Type B pancreatic cell (in vitro differentiated cells): ENCODE measurements at places on chromosomes 12 and 14. TPM values are rescaled to one million over a fixed set of nuclear protein-coding genes. Genes with fewer than 3 reads are reported as not detected.

TAS2R9 gene
- total RNA-seq = not detected in 2 replicates

PTHLH gene
- total RNA-seq = 6.3 and 38.1 TPM in 2 replicates

RBP5 gene
- total RNA-seq = 1.0 and 1.2 TPM in 2 replicates

OR6C2 gene
- not detected in 2 replicates for total RNA-seq

CLEC2A gene
- not detected in 2 replicates for total RNA-seq

SMAGP gene
- 35.5 and 80.7 TPM in 2 replicates for total RNA-seq

TROAP gene
- total RNA-seq = 21.7 and 66.3 TPM in 2 replicates

CLEC2D gene
- 9.2 and 10.3 TPM in 2 replicates for total RNA-seq

GARIN6 gene
- total RNA-seq = not detected in 2 replicates

CPNE6 gene
- not detected in 2 replicates for total RNA-seq

IRAK4 gene
- 6.3 and 14.3 TPM in 2 replicates for total RNA-seq

EML5 gene
- total RNA-seq = 2.6 and 3.0 TPM in 2 replicates

SLC10A1 gene
- total RNA-seq = not detected in 2 replicates

CLEC6A gene
- total RNA-seq = not detected in 2 replicates

PRKAG1 gene
- 58.7 and 66.3 TPM in 2 replicates for total RNA-seq

ITGA7 gene
- 10.4 and 39.2 TPM in 2 replicates for total RNA-seq

AP5M1 gene
- total RNA-seq = 40.6 and 55.8 TPM in 2 replicates

ARHGAP9 gene
- total RNA-seq = 0.52 and 1.8 TPM in 2 replicates

PIWIL1 gene
- total RNA-seq = not detected in 2 replicates

FGF6 gene
- not detected in 2 replicates for total RNA-seq

NCOR2 gene
- total RNA-seq = 219 and 227 TPM in 2 replicates

SLC7A8 gene
- total RNA-seq = 56.1 and 56.7 TPM in 2 replicates

PDE3A gene
- 19.7 and 27.1 TPM in 2 replicates for total RNA-seq

CMA1 gene
- total RNA-seq = not detected in 2 replicates

PRR4 gene
- 2.5 and 3.8 TPM in 2 replicates for total RNA-seq

GPR68 gene
- total RNA-seq = 0.33 and 0.58 TPM in 2 replicates

CFAP54 gene
- 0.93 and 8.9 TPM in 2 replicates for total RNA-seq

GZMH gene
- not detected in 2 replicates for total RNA-seq

GALNT8 gene
- 5.2 and 7.1 TPM in 2 replicates for total RNA-seq

ABHD12B gene
- 0.17 and 0.55 TPM in 2 replicates for total RNA-seq

ALDH1L2 gene
- 2.7 and 4.5 TPM in 2 replicates for total RNA-seq

BDKRB2 gene
- total RNA-seq = 2.1 and 3.6 TPM in 2 replicates

SERPINA12 gene
- not detected in 2 replicates for total RNA-seq

KRT85 gene
- not detected in 2 replicates for total RNA-seq

CCDC175 gene
- 0.39 TPM in 1 of 2 replicates, not detected in the other for total RNA-seq

EPYC gene
- total RNA-seq = 0.53 TPM in 1 of 2 replicates, not detected in the other

TMPRSS12 gene
- total RNA-seq = 0.45 TPM in 1 of 2 replicates, not detected in the other

GUCY2C gene
- total RNA-seq = 2.1 and 21.2 TPM in 2 replicates

KRT3 gene
- 0.68 and 2.3 TPM in 2 replicates for total RNA-seq

RGS6 gene
- 1.5 and 1.6 TPM in 2 replicates for total RNA-seq

COX8C gene
- total RNA-seq = not detected in 2 replicates

KCNC2 gene
- 1.3 and 2.5 TPM in 2 replicates for total RNA-seq

BICDL1 gene
- total RNA-seq = 7.4 and 7.8 TPM in 2 replicates

PPM1H gene
- 31.0 and 78.9 TPM in 2 replicates for total RNA-seq

PLCZ1 gene
- total RNA-seq = not detected in 2 replicates

RTN1 gene
- 4.9 and 11.1 TPM in 2 replicates for total RNA-seq

FOXM1 gene
- 53.9 and 68.6 TPM in 2 replicates for total RNA-seq
